CD4-positive, alpha-beta T cell treated with Interleukin-6 for 4 hours (primary cell): ENCODE measurements at places on chromosomes 4 and X.

DNA sequence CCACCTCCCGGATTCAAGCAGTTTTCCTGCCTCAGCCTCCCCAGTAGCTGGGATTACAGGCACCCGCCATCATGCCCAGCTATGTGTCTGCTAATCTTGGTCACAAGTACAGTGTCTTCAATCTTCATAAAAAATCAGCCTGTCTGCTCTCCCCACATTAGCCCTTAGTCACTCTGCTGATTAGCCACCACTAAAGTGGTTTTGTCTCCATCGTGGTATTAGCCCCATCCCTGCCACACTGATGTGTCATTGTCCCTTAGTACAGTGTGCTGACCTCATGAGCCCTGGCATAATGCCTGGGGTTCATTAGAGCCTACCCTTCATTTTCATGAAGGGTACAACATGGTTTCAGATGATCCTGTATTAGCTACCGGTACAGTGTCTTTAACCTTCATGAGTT is 49.9 kb downstream of the ZNF157 start:
- DNase-seq: no peak

DNA sequence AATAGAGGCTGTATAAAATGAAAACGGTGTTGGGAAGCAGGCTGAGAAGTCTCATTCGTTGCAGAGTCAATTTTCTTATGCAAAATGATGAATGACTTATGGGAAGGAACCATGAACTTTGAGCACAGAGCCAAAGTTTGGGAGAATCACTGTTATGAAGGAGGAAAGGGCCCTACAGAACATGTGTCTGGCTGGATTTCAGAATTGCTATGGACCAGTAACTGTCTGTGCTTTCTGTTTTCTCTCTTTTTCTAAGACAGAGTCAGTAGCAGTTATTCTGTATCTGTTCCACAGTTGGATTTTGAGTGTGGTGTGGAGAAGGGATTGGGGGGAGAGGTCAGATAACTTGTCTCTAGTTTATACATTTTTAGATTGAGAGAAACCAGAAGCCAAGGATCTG is 265.0 kb upstream of the HS3ST1 start:
- no peak for DNase-seq

- no peak for DNase-seq
These were observed 226.4 kb downstream of the MAGEB5 start for GRCh38 chrX:26442340-26442739.

- no peak for DNase-seq
These were observed 87.1 kb downstream of the VCX2 start for GRCh38 chrX:8084006-8084405.

DNA sequence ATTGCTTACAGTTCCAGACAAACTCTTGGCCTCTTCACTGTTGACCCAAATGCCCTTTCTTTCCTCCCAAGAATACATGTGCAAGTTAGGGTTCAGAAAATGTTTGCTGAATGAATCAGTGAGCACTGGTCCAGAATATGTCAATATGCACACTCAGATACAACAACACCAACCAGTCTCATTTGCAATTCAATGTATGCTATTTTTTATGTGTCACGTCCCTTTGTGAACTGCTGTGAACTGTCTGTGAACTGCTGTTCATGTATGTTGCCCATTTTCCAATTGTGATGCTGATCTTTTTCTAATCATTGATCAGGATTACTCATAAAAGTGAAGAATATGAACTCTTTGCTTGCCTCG is 17.8 kb downstream of the GAB3 start:
- DNase-seq: no peak

DNA sequence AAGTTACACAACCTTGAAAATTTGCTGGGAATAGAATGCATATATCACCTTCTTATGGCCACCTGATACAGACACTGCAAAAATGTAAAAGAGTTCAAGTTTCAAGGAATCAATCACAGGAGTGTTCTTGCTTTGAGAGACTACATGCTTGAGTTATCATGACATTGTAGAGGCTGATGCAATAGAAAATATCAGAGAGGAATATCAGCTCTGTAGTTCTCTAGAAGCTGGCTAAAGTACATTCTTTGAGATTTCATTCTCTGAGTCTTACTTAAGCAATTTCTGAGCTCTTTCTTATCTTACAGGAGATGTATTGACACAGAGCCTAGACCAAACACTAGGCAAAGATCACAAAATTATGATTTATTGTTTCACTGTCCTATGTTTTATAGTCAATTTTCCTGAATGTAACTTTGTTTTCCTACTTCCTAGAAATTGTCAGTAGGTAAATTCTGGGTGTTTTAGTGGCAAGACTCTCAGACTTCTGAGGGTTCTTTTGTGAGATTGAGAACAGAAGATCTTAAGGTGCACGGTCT is 152.1 kb upstream of the HPGD start:
- DNase-seq: no peak

DNA sequence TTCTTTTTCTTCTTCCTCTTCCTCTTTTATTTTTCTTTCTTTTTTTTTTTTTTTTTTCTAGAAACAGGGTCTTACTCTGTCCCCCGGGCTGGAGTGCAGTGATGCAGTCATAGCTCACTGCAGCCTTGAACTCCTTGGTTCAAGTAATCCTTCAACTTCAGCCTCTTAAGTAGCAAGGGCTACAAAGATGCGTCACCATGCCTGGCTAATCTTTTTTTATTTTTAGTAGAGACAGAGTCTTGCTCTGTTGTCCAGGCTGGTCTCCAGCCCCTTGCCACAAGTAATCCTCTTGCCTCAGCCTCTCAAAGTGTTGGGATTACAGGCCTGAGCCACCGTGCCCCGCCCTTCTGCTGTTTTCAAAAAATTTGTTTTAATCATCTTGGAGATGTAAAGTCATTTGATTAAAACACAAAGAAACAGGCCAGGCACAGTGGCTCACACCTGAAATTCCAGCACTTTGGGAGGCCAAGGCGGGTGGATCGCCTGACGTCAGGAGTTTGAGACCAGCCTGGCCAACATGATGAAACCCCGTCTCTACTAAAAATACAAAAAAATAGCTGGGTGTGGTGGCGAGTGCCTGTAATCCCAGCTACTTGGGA is 28.1 kb downstream of the SYNPO2 start:
- DNase-seq: no peak

- peak; percentile 60 for DNase-seq
These were observed 861 bp downstream of the SEC24D start for GRCh38 chr4:118834960-118835569.

- no peak for DNase-seq
These were observed 36.7 kb downstream of the KLF8 start for GRCh38 chrX:56268888-56269287.

DNA sequence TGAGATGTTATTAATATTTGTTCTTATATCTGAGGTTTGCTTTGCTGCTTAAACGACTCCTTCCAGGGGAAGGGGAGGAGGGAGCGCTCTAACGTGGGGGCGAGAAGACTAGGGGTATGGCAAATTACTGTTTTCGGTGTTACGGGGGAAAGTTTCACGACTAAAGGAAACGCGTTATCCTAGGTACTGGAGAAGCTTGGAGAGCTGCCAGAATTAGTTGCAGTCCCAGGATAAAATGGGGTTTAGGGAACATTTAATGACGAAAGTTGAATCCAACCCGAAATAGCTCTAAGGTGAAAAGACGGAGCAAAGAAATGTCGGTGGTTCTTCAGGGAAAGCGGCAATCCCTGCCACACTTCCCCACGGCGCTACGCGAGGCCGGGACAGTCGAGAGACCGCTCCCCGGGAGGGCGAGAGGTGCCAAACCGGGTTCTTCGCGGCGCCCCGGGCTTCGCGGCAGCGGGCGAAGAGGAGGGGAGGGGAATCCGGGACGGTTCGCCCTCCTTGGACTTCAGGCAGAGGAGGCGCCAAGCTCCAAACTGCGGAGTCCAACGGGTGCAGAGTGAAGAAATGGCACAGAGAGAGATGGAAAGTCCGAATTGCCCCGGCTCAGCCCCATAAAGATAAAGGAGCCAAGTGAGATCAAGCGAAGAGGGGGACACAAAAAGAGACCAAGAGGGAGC is 724 bp downstream of the THOC2 start:
- peak; percentile 3 for DNase-seq

DNA sequence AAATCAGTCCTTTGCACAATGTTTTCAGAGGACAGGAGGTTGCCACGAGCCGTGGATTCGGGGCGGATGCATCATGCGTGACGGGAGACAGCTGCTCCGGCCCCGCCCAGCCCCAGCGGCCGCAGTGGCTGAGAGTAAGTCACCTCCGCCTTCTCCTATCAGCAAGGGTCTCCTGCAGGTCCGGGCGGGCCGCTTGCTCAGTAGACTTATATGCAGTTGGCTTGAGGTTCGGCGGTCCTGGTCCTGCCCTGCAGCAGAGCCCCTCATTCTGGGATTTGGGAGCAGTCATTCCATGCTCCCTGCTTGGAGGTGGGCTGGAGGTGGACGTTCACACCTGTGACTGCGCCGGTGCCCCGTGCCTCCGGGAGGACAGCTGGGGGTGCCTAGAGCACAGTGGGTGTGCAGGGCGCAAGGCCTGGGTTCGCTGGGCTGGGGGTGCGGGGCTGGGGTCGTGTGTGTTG is 86.3 kb upstream of the ADRA2C start:
- no peak for DNase-seq

DNA sequence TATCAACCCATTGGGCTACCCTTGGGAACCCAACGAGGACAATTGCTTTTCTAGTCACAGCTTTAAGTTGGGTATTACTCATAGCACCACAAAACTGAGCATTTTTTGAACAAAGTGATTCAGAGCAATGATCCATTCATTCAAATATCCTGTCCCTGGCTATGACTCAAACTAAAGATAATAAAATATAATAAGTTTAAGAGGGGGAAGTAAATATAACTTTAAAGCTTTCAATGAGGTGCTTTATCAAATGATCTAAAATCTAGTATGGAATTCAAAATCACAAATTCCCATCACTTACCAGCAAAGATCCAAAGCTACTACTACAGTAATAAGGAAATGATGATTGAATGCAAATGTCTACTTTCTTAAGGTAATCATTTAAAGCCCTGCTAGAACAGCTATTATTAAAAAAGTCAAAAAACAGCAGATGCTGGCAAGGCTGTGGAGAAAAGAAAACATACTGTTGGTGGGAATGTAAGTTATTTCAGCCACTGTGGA is 39.8 kb upstream of the S100G start:
- DNase-seq: no peak

DNA sequence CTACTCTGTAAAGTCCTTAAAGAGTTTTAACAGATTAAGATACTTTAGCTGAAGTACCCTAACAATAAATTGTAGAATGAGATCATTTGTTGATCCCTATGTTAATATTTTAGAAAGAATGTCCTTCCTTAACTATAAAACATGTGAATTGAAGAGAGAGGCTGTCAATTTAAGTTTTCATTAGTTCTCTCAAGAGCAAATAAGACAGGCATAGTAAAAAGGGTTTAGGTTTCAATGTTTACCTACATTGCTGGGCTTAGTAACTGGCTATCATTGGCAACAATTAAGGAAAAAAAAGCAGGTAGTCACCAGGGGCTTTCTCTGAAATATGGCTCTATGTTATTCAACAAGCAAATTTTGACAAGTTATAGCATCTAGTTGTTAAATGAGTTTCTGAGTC is 91.5 kb downstream of the ATRX start:
- DNase-seq: no peak

DNA sequence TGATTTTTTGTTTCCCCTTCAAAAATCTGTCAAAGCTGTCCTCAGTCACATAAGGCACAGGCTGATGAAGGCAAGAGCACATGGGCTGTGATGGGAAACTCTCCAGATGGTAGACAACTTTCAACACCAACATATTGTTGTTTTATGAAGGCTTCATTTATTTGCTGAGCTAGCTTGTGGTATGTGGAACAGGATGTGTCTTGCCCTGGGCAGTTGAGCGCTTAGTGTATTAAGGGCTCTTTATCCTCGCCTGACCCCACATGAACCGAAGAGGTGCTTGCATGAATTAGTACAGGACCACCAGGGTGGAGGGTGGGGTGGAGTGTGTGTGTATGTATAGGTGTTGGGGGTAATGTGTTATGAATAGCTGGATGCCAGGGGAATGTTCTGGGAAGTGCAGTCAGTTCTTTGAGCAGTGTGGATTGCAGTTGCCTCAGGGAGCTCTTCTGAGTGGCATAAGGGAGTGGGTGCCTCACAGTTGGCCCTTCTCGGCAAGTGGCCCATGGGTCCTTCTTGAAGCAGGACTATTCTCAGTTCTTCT is 103.1 kb downstream of the PHEX start:
- no peak for DNase-seq

DNA sequence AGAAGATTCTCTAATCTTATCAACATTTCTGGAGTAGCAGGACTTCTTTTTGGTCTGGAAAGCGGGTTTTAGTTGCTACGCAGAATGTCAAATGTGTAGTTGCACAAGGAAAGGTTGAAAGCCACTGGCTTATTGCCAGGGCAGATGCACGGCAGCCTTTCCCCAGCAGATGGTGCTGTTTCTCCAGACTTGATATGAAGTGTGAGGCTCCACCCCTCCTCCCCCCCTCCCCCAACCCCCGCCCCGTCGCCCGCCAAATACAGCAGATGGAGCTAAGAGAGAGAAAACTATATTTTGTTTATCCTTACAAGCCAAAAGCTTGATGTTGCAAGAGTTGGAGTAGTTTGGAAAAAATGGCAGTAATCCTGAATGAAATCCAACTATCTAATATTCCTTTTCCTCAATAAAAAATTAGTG is 32.0 kb downstream of the ENOPH1 start:
- DNase-seq: peak; percentile 89

DNA sequence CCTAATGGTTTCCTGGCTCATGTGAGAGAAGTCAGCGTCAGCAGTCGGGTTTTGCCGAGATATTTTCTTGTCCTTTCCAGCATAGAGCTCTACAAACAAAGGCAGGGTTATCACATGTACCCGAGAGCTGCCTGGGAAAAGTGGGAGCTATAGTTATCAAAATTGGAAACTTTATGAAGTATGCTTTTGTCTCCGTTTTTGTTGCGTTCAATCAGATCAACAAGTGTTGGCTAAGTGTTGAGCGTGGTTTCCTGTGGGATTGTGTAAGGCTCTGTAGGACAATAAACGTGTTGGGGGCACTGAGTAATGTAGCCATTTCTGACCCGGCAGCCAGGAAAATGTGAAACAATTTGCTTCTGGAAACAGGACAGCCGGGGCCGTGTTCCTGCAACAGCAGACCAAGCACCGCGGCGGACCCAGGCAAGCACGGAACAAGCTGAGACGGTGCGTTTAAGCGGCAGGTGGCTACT is at the start of gene BMX:
TSS of gene BMX (plus strand) at position 311 of the 470 bp plus-strand sequence. CDS start 7,547 bp downstream, outside the sequence.
- no peak for DNase-seq

DNA sequence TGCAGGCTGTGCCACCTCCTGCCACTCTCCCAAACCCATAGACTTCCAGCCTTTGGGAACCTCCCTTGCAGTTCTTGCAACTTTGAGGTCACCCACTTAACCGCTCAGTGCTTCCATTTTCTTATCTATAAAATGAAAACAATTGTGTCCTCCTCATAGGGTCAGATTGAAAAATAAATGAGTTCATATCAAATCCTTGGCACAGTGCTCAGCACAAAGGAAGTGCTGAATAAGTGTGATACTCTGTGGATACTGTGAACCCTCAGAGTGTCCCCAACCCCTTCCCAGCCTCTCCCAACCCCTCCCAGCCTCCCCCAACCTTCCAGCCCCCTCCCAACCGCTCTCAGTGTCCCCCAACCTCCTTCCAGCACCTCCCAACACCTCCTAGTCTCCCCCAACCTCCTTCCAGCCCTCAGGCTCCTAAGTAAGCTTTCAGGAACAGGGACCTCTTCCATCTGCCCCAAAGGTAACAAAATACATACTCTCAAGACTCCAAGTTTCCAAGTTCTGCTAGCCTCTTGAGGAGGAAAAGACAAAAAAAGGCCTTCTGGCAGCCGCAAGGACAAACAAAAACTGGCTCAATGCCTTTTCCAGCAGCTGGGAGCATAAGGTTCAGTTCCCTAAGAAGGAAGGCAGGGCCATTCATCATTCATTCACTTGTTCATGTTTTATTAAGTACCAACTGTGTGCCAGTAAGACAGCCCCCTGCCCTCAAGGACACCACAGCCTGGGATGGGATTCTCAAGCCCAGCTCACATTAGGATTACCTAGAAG is 46.1 kb upstream of the LGI2 start:
- DNase-seq: no peak

- DNase-seq: no peak
These were observed 81.7 kb downstream of the PCDH7 start for GRCh38 chr4:30801876-30802275.
